ENCODE measurements at places on chromosomes 1 and 21.

DNA sequence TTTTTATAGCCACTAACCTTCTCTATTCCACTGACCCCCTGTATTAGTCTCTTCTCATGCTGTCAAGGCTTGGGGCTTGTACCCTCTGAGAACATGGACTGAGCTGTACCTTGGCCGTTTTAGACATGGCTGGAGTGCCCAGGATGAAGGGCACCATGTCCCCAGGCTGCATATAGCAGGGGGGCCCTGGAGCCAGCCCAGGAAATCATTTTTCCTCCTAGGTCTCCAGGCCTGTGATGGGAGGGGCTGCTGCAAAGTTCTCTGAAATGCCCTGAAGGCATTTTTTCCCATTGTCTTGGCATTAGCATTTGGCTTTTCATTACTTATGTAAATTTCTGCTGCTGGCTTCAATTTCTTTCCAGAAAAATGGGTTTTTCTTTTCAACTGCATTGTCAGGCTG lies 119.5 kb downstream of the NTMT2 start:
- no peak for DNase-seq

GRCh38 chr1:209266590-209267205 lies 316.8 kb upstream of the CAMK1G start:
- peak; percentile 53 for DNase-seq

DNA sequence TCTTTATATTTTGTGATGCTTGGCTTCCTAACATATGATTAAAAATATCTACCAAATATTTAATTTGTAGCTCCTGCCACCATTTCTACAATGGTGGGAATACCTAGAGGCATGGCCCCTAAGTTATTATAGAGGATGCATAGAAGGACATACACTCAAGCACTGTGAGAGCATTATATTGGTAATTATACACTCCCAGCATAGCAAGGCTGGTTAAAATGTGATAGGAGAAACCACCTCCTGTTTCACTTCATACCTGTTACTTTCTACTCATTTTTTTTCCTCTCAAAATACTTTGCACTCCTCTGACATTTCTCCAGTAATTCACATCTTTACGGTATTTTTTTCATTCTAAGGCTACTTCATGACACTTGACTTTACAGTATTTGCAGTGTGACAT lies 92.9 kb downstream of the HS2ST1 start:
- DNase-seq = no peak

DNA sequence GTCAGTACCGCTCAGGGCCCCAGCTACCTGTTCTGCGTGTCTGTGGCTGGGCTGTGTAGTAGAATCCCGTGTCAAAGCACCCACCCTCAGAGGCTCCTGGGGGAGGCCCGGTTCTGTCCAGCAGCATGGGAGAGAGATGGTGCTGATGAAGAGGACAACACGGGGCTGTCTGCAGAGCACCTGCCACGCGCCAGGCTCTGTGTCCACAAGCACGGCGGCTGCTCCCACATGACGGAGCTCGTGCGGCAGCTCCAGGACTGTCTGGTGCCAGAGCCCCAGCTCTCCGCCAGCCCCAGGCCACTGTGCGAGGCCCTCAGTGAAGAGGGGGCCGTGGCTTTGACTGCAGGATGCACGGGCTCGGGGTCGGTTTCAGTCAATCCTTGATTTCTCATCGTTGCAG lies 42.0 kb upstream of the TSPEAR start:
- no peak for DNase-seq

GRCh38 chr1:109266965-109267364 lies 16.0 kb downstream of the PSRC1 start:
- no peak for DNase-seq

DNA sequence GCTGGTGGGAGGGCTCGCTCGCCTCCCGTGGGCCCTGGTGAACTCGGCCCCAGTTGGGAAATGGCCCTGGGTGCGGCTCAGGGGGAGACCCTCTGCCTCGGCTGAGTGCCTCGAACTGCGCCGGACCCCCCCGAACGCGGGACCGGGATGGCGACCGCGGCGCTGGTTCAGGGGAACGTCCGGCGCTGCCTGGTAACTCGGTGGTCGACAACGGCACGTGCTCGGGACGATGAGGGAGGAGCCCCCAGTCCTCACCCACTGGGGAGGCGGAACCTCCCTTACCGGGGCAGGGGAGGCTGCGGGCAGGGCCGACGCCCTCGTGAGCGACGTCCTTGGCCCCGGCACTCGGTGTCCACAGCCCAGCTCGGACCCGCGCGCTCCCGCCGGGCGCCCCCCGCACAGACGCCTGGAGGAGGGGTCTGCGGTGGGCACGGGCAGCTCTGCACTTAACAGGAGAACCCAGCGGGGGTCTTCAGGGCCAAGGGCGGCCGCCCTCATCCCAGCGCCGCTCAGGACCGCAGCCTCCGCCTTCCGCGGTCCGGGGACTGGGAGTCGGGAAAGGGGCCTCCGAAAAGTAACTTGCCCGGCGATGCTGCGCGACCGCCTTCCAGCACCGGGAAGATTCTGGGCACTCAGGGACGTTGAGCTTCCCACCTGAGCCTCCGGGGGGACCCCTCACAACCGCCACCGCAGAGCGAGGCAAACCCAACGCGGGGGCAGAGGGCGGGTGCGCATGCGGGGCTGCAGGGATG lies 1.7 kb downstream of the HES4 start:
- no peak for DNase-seq

GRCh38 chr1:40362699-40363098 lies 10.8 kb upstream of the SMAP2 start:
- DNase-seq = no peak

GRCh38 chr1:174232761-174233160 lies 73.4 kb downstream of the RABGAP1L start:
- no peak for DNase-seq

GRCh38 chr1:47783638-47784496 lies 213.3 kb downstream of the TRABD2B start:
- no peak for DNase-seq

DNA sequence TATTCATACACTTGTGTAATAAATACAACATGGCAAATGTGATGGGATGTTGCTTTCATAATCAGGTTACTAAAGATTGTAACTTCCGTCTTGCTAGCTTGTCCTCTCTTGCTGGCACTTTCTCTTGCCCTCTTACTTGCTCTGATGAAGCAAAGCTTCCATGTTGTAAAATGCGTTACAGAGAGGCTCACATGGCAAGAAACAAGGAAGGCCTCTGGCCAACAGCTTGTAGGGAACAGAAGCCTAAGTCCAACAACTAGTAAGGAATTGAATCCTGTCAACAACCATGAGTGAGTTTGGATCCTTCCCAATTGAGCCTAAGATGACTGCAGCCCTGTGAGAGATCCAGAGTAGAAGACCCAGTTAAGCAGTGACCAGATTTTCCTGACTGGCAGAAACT lies 15.4 kb downstream of the TMED5 start:
- no peak for DNase-seq

DNA sequence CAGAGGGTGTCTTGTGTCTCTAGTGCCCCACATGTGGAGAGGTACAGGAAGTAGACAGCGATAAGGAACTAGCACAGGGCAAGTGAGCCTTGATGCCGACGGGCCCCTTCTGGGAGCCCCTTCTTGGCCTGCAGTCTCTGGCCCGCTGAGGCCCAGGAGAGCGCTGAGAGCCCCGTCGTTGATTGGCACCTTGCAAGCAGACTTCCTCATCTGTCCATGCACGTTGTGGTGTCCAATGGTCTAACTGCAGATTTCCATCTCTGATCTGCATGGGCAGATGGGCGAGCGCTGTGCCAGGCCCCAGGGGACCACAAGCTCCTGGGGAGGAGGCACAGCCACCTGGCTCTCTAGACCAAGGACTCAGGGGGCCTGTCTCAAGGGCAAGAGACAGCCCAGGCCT lies 32.4 kb downstream of the PLEKHA6 start:
- DNase-seq = no peak

- peak; percentile 18 for DNase-seq
These were observed 54.8 kb downstream of the GLIS1 start for GRCh38 chr1:53683986-53684740.

DNA sequence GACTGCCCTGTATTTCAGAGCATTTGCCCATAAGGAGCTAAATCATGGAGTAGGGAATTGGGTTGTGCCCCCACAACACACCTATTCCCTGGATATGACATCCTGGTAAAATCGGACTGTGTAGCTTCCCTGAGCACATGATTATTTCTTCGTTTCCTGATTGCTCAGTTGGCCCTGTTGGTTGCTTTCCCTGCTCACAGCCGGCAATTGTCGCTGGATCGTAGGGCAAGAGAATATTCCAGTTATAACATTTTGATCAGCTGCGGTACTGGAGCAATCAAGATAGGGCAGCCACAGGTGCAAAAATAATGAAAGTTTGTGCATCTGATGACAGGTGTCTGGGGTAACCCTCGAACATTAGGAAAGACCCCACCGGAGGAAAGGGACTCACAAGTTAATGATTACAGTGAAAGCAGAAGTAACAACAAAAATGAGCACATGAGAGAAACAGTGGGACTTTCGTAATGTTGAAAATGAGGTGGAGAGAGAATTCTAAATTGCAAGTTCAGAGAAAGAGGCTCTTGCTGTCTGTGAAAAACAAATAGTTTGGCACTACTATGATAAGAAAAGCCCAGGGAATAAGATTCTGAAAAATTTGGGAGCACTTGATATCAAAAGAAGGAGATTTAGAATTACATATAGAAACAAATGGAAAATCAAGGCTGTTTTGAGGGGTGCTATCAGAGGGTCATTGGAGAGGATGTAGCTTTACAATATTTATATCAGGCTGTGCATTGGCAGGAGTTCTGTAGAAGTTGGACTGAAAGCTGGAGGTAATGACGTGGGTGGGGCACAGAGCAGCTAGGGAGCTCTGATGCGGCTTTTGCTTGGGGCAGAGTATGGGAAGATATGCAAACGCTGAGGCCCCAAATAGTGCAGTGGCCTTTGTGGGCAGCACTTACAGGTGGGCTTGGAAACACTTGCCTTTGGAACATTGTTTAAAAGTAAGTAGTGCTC lies at the start of gene MAB21L3:
Gene MAB21L3 (plus strand): TSS at position 833 of the 957 bp plus-strand sequence. CDS start 1,217 bp downstream, outside the sequence.
- no peak for DNase-seq

GRCh38 chr1:9155879-9156278 lies 27.0 kb upstream of the GPR157 start:
- DNase-seq = no peak

DNA sequence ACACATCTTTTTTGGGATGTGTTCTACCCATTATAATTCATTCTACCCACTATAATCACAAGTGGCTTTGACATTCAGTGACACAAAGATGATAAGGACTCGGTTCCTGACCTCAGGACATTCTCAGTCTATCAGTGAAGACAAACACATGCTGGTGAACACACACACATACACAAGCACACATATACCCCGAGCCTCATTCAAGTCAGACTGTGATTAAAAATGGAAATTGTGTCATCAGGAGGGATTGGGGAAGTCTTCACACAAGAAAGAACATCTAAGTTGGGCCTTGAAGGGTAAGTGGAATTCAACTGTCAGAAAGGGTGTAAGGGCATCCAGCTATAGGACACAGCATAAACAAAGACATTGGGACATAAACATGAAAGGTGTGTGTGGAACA lies 2.6 kb upstream of the LAD1 start:
- no peak for DNase-seq

DNA sequence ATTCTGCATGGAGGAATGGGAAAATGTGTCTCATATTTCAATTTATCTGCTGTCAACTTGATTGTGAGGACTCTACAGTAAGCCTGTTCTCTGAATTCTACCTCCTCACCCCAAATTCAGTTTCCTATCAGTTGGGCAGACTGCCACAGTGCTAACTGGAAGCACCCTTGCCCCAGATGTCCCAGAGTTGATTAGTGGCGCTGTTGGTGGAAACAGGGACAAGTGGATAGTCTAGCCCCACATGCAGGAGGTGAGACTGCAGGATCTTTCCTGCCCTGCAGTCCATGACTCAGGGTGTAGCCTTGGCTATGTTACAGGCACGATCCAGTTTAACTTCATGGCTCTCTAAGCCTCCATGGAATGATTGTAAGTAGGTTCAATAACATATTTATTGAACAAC lies 22.1 kb downstream of the ADAM30 start:
- no peak for DNase-seq

- no peak for DNase-seq
These were observed 38.1 kb upstream of the NBL1 start for GRCh38 chr1:19605967-19606366.

GRCh38 chr21:42653231-42654061 lies at the start of gene PDE9A:
Gene PDE9A (plus strand): TSS chr21:42653621. CDS start chr21:42653815, 194 bp downstream.
- peak; percentile 41 for DNase-seq

DNA sequence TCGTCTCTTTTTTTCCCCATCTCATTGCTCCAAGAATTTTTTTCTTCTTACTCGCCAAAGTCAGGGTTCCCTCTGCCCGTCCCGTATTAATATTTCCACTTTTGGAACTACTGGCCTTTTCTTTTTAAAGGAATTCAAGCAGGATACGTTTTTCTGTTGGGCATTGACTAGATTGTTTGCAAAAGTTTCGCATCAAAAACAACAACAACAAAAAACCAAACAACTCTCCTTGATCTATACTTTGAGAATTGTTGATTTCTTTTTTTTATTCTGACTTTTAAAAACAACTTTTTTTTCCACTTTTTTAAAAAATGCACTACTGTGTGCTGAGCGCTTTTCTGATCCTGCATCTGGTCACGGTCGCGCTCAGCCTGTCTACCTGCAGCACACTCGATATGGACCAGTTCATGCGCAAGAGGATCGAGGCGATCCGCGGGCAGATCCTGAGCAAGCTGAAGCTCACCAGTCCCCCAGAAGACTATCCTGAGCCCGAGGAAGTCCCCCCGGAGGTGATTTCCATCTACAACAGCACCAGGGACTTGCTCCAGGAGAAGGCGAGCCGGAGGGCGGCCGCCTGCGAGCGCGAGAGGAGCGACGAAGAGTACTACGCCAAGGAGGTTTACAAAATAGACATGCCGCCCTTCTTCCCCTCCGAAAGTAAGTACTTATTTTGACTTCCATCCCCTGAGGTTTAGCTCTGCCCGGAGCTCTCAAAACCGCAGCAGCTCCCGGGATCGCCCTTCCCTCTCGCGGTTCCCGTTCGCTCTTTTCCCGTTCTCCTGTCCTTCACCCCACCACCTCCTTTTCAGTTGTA lies 1.5 kb downstream of the TGFB2 start:
- no peak for DNase-seq

DNA sequence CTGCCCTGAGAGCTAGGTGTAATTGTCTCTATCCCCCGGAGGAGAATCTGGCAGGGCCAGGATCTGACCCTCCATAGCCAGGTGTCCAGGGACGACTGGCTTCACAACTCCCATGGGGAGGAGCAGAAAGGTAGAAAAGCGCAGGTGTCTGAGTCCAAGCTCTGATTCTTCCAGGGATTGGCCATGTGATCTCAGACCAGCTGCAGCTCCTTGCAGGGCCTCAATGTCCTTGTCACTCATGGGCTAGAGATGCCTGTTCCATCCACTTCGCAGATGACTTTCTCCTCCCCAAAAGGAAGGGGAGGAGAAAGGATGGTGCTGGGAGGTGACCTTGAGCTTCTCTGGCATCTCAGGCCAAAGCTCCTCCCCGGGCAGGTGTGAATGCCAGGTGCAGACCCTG lies 22.7 kb downstream of the HSPG2 start:
- DNase-seq = no peak
